ENCODE measurements at places on chromosomes 2 and 18.

- no peak for DNase-seq
Observed at GRCh38 chr18:51582551-51582950, 385.1 kb upstream of the MEX3C start.

- DNase-seq, result no peak
Observed at GRCh38 chr2:170436077-170436943, 258.4 kb downstream of the MYO3B start.

DNA sequence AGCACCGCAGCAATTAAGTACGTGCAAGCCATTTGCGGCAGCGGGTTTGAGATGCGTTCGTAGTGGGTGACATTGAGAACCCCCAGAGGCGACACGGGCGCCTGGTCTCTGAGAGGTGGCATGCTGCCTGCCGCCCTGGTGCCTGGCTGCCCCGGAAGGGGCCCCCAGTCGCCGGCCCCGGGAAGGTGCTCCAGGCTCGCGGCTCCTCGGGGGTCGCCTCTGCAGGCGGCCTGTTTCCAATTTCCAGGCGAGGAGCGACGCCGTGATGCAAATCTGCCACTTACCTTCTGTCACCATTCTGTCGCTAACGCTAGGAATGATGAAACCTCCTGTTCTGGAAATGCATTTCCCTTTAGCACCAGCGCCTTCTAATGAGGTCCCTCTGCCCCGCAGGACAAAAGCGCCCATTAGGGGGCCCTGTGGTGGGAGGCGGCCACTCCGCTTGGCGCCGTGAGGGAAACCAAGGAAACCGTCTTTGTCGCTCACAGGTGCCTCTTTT, 13.0 kb downstream of the KIF5C start:
- no peak for DNase-seq

DNA sequence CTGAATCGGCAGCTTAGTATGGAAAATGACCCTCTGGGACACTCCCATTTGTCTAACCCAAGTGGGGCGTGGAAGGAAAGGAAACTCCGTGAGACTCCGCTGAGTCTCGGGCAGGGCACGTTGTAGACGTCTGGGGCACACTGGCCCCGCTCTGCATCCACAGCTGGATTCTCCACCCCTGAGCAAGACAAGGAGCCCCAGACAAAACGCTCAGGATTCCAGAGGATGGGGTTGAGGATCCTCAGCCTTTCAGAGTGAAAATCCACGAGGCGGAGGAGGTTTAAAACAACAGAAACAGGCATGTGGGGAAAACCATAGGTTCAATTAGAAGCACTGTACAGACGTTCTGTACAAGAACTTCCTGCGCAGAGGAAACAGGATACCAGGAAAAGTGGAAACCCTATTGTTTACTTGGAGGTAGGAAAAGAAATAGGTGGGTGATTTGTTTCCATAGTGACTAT, 124.9 kb upstream of the ZNF236 start:
- DNase-seq, result no peak

- DNase-seq, result no peak
Observed at GRCh38 chr2:158497486-158497885, 40.7 kb downstream of the PKP4 start.

DNA sequence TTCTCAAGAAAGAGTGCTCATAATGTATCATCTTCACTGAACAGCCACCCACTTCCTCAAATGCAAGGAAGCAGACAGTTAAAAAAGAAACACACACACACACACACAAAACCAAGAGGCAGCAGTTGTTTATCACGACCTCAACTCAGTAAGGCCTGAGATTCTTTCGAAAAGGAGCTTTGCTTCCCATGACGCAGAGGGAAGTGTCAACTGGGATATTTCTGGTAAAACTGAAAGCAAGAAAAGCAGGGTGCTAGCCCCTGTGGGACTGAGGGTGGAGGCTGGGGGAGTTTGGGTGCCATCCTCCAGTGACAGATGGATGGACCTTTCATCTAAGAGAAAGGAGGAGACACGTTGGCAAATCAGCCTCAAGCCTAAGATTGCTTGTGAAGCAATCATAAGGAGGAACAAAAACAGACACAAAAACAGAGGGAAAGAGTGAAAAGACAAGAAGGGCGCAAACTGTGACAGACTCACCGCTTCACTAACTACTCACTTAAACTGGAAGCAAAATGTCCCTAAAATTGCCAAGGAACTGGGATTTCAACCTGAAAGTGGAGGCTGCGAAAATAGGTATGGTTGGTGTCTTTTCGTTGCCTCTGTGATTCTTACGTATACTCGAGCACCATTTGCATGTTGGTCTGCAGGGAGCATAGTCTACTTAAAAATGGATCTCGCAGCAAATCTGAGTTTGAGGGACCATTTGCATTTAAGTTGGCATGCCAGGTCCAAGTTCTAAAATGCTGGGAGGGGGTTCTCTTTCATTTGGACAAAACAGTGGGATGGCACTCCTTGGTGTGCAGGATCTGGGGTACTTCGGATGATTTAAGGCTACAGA, at the start of gene ARHGAP25:
ARHGAP25 (plus strand) TSS at position 124 of the 838 bp plus-strand sequence; CDS start at position 513, 389 bp downstream.
- DNase-seq, result no peak

DNA sequence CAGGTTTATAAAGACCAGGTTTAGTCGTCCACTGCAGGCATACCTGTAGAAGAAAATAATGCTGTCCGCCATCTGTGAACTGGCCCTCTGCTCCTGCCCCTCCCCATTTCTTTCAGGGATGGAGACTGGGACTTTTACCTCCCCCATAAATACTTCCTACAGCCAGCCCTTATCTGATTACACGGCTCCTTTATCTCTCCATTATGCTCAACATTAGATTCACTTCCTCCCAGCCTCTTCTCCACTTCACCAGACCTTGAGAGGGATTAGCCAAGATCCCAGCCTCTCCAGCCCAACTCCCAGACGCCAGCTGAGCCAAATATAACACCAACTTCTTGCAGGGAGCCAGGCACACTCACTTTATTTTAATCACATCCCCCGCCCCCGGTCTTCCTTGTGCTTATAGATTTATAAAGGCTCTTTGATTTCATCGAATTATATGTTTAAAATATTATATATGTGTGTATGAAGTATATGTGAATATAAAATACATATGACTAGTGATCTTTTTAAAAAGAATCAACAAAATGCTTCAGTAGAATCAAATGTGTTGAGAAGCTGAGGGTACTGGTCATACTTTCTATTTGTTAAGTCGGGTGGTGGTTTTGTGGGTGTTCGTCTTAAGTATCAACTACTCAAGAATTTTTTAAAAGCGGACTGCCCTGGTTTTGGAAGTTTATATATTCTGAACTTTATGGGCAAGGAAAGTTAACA, 81.0 kb downstream of the SPRED2 start:
- no peak for DNase-seq

GRCh38 chr18:58992301-58993231, 127.9 kb downstream of the ZNF532 start:
- DNase-seq, result no peak

DNA sequence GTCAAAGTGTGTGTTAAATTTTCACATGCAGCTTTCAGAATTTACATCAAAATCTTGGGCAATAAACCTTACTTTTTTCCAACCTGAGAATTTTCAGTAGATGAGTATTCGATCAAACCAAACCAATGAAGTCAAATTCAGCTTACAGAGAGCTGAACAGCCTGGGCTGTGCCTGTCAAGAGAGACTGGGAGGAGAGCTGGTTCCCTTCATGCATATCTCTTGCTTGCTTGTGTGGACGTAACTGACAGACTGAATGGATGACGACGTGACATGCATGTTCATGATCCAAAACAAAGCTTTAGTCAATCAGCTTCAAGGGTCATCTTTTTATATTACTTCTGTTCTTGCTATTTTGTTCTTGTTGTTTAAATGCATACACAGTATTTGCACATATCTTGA, 145.2 kb downstream of the GALNT3 start:
- no peak for DNase-seq

DNA sequence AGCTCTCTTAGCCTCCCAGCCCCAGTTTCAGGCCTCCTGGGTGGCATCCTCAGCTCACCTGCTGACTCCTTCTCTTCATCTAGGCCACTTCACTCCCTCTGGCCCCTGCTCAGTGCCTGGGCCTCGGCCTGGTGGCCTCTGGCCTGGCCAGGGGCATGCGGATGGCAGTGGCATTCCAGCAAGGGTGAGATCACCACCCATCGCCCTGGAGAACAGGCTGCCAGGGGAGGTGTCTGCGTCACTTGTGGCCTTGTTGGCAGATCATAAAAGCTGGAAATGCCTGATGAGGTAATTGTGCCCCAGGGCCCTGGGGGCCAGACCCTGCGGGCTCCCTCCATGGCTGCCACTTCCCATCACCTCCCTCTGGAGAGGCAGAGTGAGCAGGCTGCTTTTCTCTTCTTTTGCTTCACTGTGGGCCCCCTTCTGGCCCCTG, 72.5 kb upstream of the SMAD2 start:
- DNase-seq, result no peak

- DNase-seq, result no peak
Observed at GRCh38 chr2:62727876-62728566, 22.5 kb downstream of the EHBP1 start.

GRCh38 chr2:28232295-28232694, 160.4 kb upstream of the FOSL2 start:
- DNase-seq, result no peak

DNA sequence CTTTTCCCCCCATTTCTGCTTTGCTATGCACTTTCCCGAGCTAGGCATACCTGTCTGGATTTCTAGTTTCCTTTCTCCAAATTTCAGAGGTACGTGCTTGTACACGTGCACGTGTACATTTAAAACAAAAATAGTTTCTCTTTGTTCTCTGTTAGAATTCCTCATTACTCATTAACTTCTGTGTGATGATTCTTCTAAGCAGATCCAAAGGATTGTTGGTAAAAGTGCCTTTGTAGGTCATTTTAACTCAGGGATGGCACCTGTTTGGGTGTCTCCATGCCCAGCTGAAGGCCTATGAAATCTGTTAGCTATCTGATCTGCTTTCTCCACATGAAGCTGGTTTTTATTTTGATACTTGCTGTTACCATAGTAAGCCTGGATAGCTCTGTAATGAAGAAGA, 264.3 kb downstream of the LPIN1 start:
- DNase-seq, result no peak

DNA sequence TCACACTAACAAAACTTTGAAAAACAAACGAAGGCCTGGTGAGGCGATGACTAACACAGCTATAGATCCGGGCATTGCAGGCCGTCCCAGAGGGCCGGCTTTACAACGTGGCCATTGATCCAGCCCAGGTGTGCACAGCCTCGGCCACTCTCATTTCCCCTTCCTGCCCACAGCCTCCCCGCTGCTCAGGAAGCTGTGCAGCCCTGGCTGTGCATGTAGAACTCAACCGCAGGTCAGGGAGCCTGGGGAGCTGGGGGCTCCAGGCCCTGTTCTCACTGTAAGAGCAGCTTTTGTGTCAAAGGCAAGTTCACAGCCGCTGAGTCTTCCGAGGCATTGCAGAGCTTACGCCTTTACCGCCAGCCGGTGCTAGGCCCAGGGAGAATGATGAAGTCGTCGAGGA, 87.2 kb downstream of the LONRF2 start:
- no peak for DNase-seq

GRCh38 chr2:169562519-169562918, 11.1 kb downstream of the FASTKD1 start:
- no peak for DNase-seq

- no peak for DNase-seq
Observed at GRCh38 chr2:95670167-95670566, 78.4 kb downstream of the TRIM43 start.

GRCh38 chr2:170409164-170409535, 231.2 kb downstream of the MYO3B start:
- DNase-seq, result peak; percentile 14

GRCh38 chr2:212640428-212640827, 101.8 kb upstream of the ERBB4 start:
- DNase-seq, result no peak

- DNase-seq, result no peak
Observed at GRCh38 chr2:42085706-42086487, 38.1 kb downstream of the PKDCC start.

GRCh38 chr2:226660124-226660523, 139.5 kb downstream of the IRS1 start:
- DNase-seq, result no peak

DNA sequence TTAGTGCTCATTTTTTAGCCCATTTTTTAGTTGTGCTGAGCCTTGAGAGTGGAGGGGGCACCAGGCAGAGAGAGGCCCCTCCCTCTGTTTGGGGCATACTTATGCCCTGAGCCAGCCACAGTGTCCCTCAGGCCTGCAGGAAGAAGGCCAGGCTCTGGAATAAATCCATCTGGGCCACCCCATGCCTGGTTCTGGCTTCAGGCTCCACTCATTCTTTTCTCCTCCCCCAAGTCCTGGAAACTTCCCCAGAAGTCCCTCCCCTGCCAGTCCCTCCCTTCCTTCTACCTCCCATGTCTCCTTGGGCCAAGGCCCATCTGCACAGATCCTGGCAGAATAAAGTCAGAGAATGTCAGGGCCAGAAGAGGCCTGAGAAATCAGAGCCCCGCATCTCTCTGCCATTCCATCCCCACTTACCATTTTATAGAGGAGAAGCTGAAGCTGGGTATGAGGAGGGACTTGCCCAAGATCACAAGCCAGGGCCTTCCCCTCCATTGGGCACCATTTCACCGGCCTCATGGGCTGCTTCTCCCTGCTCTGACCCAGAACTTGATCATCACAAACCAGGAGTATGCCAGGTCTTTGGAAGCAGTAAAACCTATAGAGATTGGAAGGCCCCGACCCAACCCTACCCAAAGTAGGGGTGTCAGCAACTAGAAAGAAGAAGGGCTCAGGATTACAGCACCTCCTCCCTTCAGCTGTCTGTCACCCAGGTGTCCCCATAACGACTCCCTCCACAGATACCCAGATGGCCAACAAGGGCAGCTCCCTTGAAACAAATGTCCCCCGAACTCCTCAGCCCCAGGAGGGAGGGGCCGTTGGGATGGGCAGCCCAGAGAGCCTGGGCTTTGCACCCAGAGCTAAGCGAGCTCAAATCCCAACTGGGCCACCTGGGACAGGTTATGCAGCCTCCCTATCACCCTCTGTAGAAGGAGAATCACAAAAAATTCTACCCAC, 108.4 kb downstream of the POLR1A start:
- no peak for DNase-seq

DNA sequence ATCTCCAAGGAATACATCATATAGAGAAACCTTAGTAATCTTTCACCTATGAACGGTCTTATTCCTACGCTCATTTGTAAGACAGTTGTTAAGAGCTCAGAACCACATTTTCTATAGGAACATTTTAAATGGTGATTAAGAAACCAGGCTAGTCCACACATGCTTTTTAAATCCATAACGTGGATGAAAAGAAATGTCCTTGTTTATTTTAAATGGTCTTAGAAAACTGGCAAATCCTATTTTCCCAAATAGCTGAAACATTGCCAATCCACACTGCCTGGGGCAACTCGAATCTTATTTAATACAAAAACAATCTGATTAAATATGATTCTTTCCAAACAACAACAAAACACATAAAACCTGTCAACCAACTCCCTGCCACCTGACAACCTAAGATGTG, 23.7 kb downstream of the METTL8 start:
- no peak for DNase-seq

GRCh38 chr18:11245879-11246278, 96.5 kb upstream of the PIEZO2 start:
- DNase-seq, result no peak

- DNase-seq, result no peak
Observed at GRCh38 chr2:161166538-161167409, 6.5 kb downstream of the TANK start.

DNA sequence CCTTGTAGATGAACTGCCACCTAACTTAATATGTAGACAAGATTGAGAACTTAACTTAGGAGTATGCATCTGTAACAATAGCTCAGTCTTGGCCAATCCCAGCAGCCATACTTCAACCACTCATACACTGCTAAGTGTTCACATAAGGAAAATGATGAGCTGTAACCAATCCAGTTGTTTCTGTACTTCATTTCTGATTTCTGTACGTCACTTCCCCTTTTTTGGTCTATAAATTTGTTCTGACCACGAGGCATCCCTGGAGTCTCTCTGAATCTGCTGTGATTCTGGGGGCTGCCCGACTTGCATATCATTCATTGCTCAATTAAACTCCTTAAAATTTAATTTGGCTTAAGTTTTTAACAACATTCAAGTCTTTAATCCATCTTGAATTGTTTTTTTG, 6.4 kb downstream of the SH3YL1 start:
- DNase-seq, result no peak

Measured in skeletal muscle cell (primary cell).